CD4-positive, alpha-beta T cell treated with Interleukin-6 at 100 ng/mL for 8 hours (primary cell): ENCODE measurements at places on chromosomes 5 and 9.
A peak's percentile ranks its signal among the peaks of the same experiment; 100 is the strongest.

- DNase-seq: no peak
These were observed 28.4 kb upstream of the ITGA1 start for GRCh38 chr5:52759331-52759730.

DNA sequence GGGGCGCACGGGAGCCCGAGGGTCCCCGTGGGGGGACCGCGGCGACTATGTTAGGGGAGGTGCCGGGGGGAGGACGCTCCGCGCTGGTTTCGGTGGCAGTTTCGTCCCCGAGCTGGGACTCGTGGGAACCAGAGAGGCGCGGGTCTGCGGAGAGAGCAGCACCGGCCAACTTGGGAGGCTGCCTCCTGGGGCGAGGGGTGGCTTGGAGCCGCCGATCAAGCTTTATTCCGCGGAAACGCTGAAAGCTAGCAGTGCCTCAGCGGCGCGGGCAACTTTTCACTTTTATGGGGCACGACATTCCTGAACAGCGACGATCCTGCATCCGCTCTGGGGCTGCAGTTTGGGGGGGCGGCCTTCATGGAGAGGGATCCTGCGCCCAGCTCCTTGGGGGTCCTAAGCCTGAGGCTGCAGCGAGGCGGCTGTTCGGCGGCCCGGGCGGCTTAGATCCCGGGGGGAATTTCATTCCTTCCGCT is 369 bp downstream of the OCLN start:
- DNase-seq: no peak

DNA sequence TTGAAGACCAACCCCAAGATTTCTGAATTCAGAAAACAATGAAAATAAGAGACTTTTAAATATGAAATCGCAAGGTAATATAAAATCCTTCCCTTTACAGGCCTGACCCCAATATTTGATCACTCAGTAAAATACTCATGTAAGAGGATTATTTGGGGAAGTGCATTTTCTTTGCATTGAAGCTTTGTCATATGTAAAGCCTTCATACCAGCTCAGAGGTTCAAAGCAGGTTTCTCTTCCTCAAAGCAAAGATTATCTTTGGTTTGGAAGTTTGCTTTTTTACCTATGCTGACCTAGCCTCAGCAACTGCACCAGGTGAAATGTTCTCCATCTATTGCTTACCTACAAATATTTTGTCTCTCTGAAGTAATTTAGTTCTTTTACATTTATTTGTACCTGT is 106.5 kb upstream of the PARP8 start:
- DNase-seq: no peak

DNA sequence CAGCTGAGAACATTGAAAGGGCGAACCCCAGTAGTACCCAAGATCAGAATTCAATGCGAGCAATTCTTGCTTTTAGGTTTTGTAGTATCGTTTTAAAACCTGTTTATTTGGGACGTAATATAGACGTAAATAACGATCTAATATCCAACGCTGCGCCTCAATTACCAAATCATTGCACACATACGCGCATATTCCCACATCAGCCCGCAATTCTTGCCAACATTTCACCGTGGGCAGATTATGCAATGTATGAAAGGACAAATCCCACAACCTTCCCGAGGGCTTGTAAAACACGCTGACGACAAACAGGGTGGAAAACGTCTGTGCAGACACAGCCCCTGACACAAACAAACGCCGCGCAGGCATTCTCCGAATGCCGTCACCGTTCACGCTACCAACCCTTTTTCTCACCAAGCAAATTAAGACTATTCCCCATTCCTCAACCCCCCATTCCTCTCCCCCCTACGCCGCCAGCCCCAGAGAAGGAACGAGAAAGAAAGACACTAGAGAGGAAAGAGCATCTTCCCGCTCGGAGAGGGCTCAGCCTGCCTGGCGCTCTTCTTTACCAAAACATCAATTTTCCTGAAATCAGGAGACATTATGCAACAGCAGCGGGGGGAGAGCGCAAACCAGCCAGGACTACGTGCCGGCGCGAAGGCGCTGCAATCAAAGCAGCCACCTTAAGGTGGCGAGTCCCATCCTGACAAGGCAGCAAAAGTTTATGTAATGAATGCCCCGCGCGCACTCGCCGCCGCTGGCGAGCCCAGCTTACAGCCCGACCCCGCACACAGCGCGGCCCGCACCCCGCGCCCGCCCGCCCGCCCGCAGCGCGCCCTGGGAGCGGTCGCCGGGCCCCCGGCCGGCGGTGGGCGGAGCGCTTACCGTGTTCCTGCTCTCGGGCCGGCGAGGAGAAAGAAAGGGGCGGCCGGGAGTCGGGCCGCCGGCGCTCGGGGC is 597 bp downstream of the NFIL3 start:
- peak; percentile 25 for DNase-seq

DNA sequence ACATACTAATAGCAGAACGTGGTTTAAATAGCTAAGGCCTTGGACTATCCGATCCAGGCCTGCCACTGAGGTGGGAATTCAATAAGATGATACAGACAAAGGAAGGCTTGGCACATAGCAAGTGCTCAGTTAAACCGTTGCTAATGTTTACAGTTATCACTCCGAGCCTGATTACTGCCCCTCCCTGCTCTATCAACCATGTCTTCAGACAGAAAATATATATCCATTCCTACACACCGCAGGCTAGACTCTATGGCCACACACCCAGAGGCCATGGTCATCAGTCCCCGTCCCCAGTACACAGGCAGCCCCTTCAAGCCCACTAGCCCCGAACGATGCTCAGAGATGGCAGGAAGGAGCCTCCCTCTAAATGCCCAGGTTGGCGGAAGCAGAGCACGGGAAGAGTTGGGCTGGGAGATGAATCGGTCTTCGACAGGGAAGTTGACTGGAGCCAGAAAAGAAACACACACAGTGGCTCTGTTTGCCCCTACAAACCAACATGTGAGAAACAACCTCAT is 49.7 kb upstream of the STXBP1 start:
- DNase-seq: no peak

DNA sequence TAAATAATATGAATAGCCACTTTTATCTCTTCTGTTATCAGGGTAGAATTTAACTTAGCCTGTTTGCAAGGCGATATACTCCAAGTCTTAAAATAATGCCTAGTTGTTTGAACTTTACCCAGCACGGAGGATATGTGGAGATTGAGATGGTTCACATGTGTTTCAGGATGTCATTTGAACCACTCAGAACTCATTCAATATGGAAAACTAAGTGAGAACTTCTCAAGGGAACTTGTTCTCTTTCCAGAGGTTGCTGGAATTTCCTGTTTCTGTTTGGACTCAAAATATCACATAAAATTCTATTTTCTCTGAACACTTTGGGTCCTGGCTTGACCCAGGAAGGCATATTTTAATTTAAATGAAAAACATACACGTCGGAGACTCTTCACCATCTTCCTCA is 139.1 kb upstream of the MYO10 start:
- no peak for DNase-seq

GRCh38 chr5:140000332-140000731 is 42.8 kb downstream of the NRG2 start:
- no peak for DNase-seq

DNA sequence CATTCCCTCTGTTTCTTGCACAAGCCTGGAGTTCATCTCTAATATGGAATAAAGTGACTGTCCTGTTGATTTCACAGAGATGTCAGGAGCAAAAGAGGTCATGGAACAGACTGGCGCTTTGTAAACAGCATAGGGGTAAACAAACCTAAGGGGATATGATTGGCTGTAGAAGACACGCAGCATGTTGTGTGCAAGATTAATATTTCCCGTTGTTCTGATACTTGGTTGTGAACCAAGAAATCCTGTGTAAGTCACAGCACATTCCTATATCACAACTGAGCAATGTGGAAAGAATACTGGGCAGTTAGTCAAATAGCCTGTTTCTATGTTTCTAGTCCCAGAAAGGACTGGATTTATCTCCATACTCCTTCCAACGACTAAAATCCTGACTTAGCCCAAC is 3.2 kb downstream of the ADAMTS12 start:
- DNase-seq: no peak

GRCh38 chr9:88722753-88723152 is 187.8 kb downstream of the NXNL2 start:
- DNase-seq: no peak

GRCh38 chr9:128215491-128216409 is 12.6 kb downstream of the DNM1 start:
- DNase-seq: no peak

- DNase-seq: no peak
These were observed 80.8 kb upstream of the ARAP3 start for GRCh38 chr5:141762790-141763368.

- DNase-seq: no peak
These were observed 72.4 kb upstream of the MPDZ start for GRCh38 chr9:13351778-13352386.

- no peak for DNase-seq
These were observed 470.2 kb upstream of the CHD1 start for GRCh38 chr5:99398976-99399375.

- no peak for DNase-seq
These were observed 1016.3 kb upstream of the SEMA6A start for GRCh38 chr5:117590944-117591343.

GRCh38 chr5:143361438-143361837 is 42.0 kb downstream of the NR3C1 start:
- DNase-seq: no peak

GRCh38 chr5:107437986-107438510 is 232.7 kb downstream of the EFNA5 start:
- DNase-seq: no peak

DNA sequence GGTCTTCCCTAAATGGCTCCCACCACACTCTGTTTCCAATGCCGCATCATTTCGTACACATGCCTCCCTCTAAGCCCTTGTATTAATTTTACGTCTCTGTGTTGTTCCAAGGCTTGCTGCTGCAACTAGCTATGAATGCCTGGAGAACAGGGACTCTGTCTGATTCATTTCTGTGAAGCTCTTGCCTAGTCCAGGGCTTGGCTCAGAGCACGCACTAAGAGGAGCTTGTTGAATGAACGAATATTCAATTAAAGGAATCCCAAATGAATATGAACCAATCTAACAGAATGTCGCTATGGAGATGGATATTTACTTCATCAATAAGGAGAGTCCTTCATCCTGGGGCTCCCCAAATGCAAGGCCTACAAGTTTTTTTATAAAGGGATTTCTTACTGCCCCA is 55.3 kb downstream of the TGFBR1 start:
- DNase-seq: no peak

DNA sequence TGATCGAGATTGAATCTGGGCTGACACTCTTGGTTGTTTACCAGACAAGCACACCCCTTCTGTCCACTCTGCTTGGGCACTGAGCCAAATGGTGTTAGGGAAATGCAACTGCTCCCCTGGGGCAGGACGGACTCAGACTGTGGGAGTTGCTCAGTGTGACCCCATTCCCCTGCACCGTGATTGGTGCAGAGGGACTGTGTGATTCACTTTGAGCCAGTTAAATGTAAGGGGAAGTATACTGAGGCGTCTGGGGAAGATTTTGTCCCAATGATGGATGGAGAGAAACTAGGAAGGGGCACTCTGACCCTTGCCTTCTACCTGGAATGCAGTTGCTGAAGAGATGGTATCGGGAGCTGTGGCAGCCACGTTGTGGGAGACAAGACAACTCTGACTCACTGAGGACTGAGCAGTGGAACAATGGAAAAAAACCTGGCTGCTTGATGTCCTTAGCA is 196.0 kb upstream of the ANKRD55 start:
- DNase-seq: no peak

- DNase-seq: peak; percentile 44
These were observed 451.8 kb downstream of the RAB3C start for GRCh38 chr5:59034498-59035186.

GRCh38 chr5:138148811-138149210 is 9.6 kb upstream of the NME5 start:
- no peak for DNase-seq

DNA sequence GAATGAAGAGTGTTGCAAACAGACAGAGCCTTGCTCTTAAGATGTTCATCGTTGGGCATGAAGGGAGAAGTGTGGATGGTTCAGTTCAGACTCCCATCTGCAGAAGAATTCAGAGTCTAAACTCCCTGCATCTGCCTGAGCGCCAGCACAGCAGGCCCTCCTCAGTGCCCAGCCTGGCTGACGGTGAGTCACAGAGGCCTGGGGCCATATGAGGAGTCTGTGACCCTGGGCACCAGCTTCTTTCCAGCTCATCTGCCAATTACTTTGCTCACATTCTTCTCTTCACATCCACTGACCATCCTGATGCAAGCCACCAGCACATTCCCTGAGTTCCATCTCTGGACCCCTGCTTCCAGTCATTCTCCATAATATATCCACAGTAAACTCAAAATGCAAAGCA is 401.1 kb upstream of the TRPC7 start:
- DNase-seq: no peak

- no peak for DNase-seq
These were observed 153.2 kb downstream of the TARS1 start for GRCh38 chr5:33594006-33594405.

- no peak for DNase-seq
These were observed 261.9 kb upstream of the NREP start for GRCh38 chr5:112018846-112019245.

- DNase-seq: no peak
These were observed 24.6 kb downstream of the SPARC start for GRCh38 chr5:151661968-151662732.

DNA sequence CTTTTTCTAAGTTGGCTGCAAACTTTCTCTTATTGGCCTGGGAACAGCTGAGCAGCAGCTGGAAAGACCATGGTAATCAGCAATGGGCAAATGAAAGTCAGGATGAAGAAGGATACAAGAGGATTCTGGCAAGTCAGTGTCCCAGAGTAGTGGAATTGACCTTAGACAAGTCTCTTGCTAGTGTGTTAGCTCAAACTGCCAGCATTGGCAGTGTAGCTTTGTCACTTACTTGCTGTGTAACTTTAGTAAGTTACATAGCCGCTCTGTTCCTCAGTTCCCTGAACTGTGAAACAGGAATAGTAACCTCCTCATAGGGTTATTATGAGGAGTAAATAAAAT is 3.6 kb downstream of the ALDH1A1 start:
- DNase-seq: no peak

DNA sequence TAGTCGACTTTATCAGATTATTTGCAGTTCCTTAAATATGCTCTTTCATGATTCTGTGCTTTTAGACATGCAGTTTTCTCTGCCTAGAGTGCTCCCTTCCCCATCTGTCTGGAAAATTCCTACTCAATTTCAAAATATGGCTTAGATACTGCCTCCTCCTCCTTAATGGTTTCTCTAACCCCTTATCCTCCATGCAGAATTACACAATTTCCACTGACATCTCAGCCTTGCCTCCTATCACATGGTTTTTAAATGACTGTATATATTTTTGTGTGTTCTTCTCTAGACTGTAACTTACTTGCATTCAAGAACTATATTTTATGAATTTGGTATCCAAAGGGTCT is 85.2 kb downstream of the SLC44A1 start:
- DNase-seq: no peak

- no peak for DNase-seq
These were observed 216.5 kb upstream of the DMRT1 start for GRCh38 chr9:624935-625500.

- DNase-seq: no peak
These were observed 202.7 kb downstream of the PBX3 start for GRCh38 chr9:125949703-125950460.

GRCh38 chr9:108885643-108886348 is 23.7 kb downstream of the ACTL7A start:
- no peak for DNase-seq

- no peak for DNase-seq
These were observed 215.6 kb downstream of the C9orf50 start for GRCh38 chr9:129405089-129405826.

GRCh38 chr5:153491038-153491744 is 721 bp downstream of the GRIA1 start:
- no peak for DNase-seq
